Hematopoietic multipotent progenitor cell (in vitro differentiated cells): ENCODE measurements at places on chromosomes 4 and X.

- no peak for DNase-seq
These were observed 55.7 kb downstream of the GRID2 start for GRCh38 chr4:92359491-92359890.

GRCh38 chrX:31894152-31894551 lies 822.3 kb upstream of the FTHL17 start:
- DNase-seq, result no peak

- no peak for DNase-seq
These were observed 11.3 kb upstream of the SLC9A7 start for GRCh38 chrX:46770000-46770816.

- DNase-seq, result no peak
These were observed 609 bp downstream of the NR3C2 start for GRCh38 chr4:148441624-148441985.

DNA sequence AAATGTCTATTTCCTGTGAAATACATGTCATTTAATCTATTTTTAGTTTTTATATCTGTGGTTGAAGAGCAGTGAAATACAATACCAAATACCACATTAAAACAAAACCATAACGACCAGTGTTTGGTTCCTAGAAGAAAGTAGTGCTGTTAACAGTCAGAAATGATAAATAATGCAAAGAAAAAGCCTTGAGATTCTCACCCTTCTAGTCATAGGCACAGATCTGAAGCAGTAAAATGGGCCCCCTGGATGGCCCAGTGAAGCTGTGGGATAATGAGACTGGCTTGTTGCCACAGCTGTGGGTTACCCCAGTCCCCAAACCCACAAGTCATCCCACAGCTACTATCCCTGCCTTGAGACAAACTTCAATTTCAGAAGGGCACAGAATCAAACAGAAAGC lies 137.3 kb upstream of the RPL34 start:
- DNase-seq, result no peak

DNA sequence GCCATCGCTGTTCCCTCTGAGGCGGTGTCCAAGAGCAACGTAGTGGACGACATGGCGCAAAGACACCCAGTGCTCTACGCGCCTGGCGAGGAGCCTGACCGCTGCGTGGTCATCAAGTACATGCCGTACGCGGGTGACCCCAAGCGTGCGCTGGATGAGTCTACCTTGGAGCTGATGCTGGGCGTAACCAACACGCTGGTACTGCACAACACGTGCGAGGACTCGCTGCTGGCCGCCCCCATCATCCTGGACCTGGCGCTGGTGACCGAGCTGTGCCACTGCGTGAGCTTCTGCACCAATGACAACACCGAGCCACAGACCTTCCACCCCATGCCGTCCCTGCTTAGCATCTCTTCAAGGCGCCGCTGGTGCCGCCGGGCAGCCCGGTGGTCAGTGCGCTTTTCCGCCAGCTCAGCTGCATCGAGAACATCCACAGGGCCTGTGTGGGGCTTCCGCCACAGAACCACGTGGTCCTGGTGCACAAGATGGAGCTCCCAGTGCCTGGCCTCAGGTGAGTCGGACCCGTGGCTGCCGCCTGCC lies 129.0 kb downstream of the ANAPC4 start:
- no peak for DNase-seq

DNA sequence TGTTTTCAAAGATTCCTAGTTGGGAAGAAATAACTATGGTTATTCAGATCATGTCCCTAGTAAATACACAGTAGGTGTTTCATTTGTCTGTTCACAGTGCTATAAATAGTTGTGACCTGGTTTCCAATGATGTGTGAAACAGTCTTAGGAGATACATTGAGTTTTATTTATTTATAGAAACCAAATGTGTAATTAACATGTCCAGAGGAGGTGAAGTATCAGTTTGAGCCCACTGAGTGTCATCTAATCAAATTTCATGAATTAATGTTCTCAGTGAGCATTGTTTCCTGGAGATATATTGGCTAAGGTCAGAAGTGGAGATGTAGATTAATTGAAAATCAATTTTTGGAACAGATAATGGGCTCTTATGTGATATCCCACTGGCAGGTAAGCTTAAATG lies 996.3 kb downstream of the FSTL5 start:
- DNase-seq, result no peak

DNA sequence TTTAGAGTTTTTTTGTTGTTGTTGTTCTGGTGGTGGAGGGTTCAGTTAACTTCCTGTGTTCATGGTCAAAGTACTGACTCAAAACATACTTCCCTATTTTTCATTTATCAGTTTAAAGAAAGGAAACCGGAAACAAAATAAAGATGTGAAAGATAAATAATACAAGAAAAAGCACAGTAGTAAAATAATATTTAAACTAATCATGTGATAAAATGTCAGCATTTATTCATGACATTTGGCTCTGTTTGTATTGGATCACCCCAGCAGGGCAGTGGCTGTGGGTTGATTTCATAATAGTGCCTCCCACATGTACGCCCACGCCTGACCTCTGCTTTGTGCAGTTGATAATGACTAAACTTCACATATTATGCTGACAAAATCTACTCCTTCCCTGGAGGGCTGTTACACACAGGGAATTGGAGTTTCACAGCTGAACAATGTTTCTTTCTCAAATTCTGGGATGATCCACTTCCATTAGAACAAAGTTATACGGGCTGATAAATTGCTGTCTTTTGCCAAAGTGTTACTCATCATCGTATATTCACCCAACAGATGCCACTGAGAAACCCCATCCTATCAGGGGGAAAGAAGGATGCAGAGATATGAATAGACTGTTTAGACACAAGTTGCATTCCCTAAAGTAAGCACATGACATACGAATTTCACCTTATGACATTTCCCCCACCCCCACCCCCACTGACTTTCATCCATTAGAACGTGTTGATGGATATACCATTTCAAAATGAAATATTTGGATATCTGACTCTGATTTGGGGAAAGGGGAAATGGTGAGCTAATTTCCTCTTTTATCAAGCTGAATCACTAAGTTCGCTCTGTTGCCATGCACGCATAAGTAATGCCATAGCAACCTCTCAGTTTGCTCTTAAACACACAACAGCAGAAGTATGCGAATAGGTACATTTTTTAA lies 48.3 kb downstream of the AMELX start:
- DNase-seq, result peak; percentile 85

DNA sequence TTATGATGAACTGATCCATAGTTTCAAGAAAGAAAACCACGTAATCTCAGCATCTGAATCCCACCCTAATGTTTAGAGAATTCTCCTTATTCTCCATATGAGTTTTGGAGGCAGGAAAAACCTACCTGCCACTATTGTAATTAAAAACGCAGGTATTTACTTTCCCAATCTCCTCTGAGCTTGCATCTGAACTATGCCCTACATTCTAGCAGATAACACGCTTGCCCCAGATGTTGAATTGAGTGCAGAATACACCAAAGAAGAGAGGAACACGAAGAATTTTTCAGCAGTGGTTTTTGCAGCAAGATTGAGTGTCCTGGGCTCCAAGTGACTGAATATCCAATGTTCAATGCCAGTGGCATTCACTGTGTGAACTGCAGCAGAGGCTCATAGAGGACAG lies 182.4 kb downstream of the COX18 start:
- no peak for DNase-seq

- no peak for DNase-seq
These were observed 59.4 kb upstream of the SLC7A11 start for GRCh38 chr4:138301536-138301935.

DNA sequence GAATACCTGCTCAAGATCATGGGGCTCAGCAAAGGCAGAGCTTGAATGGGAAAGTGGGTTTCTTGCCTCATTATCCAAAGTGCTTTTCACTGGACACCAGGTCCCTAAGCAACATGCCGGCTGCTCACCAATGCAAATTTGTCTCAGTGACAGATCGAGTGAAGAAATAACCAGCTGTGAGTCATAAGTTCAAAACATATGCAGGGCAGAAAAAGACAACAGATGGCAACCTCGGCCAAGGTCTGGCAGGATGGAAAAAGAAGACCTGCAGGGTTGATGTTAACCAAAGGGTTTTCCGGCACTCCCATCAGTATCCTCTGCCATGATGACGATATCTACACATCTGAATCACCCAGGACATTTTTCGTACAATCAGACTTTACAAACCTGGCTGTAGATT lies 124.1 kb downstream of the AFAP1 start:
- DNase-seq, result no peak

- no peak for DNase-seq
These were observed 10.0 kb upstream of the OPHN1 start for GRCh38 chrX:68443155-68443868.

- no peak for DNase-seq
These were observed 22.0 kb upstream of the TRPC3 start for GRCh38 chr4:121973816-121974215.

DNA sequence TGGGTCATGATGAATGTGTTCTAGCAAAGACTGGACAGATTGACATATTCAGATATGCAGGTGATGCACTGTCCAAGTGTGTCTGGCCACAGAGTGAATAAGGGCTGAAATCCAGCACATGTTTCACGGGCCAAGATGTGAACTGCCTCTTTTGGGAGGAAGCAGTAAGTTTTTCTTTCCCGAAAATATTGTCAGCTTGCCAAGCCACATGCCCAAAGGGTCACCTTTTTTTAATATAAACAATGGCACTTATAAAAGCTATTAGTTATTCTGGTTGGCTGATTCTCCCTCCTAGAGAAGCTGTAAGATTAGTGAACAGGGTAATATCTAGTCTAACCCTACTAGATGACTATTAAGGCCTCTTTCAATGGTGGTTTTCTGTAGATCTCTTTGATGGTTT lies 1.5 kb upstream of the EDNRA start:
- DNase-seq, result no peak

DNA sequence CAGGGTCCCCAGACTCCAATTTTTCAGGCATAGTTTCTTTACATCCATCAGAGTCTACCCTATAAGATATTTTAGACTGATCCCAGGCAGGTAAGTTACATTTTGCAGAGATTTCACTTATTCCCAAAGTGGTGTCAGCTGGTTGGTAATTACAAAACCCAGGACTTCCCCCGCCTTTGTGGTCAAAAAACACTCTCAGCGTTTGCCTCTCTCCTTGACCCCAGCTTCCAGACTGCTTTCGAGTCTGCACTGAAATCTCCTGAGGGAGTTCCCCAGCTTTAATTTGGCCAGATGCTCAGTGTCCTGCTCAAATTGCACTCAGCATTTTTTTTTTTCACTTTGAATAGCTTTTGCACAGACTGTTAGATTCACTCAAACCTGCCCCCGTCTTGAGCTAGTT lies 11.2 kb upstream of the AMOT start:
- DNase-seq, result no peak

DNA sequence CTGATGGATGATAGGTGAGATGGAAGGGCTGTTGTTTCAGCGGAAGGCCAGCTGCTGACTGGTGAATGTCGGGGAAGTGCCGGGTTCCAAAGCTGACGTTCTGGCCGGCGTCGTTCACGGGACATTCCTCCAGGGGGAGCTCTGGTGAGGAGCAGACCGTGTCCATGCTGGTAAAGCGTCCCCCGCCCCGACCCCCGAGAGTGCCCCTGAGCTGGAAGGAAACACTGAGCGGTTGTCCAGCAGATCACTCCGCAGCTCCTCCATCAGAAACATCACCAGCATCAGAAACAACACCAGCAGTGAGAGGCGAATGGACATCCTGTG lies 18.6 kb upstream of the ADRA2C start:
- no peak for DNase-seq

DNA sequence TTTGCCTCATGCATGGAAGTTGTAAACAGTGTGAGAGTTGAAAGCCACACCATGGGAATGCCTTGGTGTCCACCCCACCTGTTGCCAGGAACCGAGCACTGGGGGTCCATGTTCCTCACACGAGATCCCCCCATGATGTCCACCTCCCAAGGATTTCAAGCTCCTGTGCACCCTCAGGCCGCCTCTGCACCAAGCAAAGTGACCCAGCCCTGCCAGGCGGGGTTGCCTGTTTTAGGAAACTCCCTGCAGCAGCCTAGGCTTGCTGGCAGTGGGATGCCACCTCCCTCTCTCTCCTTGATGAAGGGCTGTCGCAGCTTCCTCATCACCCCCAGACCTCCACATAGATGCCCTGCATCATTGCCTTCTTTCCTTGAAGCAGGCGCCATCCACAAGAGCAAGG lies 82.8 kb downstream of the GPR143 start:
- DNase-seq, result no peak

GRCh38 chrX:98111684-98112083 lies 1228.0 kb downstream of the RPA4 start:
- DNase-seq, result no peak

DNA sequence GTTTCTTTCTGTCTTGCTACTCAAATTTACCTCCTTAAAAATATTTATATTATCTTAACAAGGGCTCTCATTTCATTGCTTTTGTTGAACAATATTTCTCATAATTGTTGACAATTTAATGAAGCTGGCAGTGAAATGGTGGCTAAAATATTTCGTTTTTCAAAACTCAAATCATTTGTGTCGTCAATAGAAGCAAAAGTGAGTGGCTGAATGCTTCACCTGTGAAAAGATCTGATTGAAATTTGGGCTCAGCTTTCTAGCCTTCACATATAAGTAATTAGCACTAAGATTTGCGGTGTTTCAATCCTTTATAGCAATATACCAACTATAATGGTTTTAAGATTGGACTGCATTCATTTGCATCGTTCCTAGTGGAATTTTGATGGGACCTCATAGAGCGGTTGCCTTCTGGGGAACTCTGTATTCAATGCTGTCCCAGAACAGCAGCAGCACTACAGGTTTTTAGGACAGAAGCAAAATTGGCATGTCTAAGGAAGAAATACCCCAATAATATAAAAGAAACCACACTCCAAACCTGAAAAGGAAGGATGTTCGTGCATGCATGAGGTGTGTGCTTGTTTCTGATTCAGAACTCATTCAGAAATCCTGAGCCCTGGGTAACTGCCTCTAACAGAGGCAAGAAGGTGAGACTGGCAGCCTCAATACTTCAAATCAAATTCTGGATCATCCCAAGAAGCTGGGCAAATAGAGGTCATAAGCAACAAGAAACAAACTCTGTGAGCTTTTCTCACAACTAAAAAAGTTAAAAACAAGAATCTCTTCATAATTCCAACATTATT lies 2.5 kb downstream of the CXCL1 start:
- no peak for DNase-seq
